ENCODE measurements at places on chromosomes 5 and 9.

DNA sequence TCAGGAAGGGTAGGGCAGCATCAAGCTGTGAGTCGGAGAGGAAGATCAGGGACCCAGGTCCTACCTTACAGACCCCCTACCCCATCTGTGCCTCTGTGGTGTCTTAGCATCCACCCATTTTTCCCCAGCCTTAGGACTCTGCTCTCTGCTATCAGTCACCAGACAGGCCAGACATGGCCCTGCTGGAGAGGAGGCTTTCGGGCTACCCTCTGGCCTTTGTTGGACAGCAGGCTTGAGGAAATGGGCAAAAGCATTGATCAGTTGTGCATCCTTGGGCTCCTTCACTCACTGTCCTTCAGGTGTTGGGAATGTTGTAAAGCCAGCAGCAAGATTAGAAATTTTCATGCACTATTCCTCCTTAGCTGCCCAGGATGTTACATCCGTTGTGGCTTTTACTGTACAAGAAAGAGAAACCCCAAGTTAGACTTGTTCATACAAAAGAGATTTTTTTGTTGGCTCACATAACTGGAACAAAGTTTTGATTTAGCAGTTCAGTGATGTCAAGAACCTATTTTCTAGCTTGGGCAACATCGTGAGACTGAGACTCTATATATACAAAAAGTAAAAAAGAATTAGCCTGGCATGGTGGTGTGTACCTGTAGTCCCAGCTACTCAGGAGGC is 17.4 kb upstream of the TNFAIP8 start:
- DNase-seq = no peak

DNA sequence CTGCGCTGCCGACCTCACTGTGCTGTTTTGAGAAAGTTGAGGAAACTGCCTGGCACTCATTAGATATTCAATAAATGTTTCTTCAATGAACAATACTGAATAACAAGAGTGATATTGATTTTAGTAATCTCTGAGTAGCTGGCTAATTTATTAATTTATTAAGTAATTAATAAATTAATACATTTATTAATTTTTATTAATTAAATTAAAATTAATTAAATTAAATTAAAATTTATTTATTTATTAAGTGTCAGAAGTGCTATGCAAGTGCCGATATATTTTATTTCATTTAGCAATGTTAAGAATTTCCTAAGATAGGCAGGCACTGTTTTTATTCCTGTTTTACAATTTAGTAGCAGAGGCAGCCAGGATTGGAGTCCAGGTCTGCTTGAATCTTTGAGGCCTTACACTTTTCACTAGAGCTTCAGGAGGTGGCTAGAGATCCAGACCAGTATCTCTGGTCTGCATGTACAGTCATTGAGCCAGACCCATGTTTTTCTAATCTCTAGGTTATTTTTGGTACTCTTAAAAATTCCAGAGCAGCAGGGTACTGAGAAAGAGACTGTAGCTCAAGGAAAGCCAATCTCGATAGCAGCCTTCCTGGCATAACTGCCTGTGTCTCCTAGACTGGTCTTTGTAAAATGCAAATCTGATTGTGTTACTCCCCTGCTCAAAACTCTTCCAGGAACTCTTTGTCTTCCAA is 109.2 kb downstream of the ARHGEF28 start:
- DNase-seq = no peak

DNA sequence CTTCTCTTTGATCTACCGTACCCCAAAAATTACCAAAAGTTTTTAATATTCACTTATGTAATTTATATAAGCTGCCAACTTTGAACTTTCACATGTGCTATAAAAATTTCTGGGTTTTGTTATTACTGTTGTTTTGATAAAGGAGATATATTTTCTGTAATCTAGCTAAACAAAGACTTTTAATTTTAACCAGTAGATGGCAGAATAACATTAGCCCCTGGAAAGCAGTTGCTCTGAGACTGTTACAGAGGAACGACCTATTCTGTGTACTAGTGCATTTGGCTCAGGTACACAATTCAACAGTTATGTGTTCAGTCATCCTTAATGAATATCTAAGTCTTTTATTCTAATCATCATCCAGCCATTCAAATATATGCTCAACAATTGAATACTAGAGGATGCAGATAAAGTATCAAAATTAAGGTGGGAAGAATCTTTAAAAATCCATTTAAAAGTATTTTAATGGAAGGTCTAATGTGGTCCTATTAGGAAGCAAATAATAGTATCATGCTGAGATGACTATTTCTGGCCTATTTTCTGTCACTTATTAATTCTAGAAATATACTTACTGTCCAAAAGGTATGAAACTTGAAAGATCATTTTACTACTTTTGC is 8.6 kb downstream of the KLHL9 start:
- DNase-seq = peak; percentile 44

DNA sequence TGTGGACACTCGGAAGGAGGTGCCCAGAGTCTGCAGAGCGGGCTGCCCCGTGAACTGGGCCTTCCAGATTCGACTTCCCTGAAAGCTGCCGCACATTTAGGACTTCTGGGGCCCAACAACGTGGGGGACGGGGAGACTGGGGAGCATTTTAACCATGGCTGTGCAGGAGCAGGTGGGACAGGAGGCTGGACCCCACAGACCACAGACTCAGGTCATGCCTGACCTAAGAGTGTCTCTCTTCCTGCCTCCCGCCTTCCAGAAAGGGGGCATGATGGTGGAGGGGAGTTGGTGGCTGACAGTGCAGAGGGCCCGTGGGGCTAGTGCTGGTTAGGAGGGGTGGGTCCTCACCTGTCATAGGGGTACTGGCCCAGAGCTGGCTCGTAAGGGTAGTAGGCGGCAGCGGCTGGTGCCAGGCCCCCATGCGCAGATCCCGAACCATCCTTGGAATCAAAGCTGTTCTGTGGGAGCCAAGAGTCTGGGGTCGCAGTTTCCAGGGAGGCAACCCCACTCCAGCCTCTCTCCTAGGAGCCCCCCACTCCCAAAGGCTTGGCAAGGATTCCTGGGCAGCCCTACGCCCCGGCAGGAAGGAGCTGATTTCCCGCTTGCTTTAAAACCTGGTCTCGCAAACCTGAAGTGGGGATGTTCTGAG is 2.2 kb downstream of the IRX4 start:
- no peak for DNase-seq

GRCh38 chr5:108881133-108881532 is 133.4 kb downstream of the FER start:
- DNase-seq = no peak

DNA sequence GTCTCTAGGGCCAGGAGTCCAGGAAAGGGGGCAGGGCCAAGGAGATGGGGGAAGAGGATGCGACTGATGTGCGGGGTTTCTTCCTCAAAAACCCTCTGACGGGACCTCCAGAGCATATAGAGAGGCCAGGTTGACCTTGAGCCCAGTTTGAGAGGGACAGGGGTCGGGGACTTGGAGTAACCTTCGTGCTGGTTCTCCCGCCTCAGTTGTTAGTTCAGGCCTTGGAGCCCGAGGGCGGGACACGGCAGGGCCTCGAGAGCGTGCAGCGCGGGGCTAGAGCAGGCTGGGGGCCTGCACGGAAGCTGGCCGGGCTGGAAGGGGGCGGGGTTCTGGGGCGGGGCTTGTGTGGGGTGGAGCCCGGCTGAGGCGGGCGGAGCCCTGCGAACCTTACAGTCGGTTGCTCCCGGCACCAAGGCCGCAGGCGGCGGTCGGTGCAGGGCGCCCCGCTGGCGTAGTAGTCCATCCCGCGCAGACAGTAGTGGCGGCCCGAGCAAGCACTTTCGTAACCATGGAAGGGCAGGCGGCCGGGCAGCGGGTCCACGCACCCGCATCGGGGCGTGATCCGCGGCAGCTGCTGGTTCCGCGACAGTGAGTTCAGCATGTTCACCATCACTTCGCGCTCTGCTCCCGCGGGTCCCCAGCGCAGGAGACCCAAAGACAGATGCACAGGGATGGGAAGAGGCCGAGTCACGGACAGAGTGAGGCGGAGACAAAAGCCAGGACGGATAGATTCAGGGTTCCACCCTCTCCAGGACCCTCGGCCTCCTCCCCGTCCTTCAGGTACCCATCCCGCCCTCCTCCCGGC is 4.0 kb upstream of the MYORG start:
- peak; percentile 80 for DNase-seq

- peak; percentile 68 for DNase-seq
Observed at GRCh38 chr5:6712142-6712576, 1.1 kb upstream of the TENT4A start.
